ENCODE measurements at places on chromosomes 11 and 22. TPM values are rescaled to one million over a fixed set of nuclear protein-coding genes. Genes with fewer than 3 reads are reported as not detected.

- H3K4me3 ChIP-seq, result no peak overlapping the region
- no peak for DNase-seq
- H3K4me1 ChIP-seq, result no peaks in the 10 kb centered on the region
Observed at GRCh38 chr11:59088162-59088561, 2.1 kb downstream of the GLYATL1B start.

- no peak within 1 kb of the TSS for H3K27ac ChIP-seq
- no peaks in the 10 kb centered on the region for H3K27me3 ChIP-seq
- H3K4me1 ChIP-seq, result no peaks in the 10 kb centered on the region
- H3K36me3 ChIP-seq, result no peaks in the 10 kb centered on the region
Observed at GRCh38 chr11:4368286-4368685, at the start of gene OR52B4. Gene OR52B4 (minus strand): TSS chr11:4368386. CDS start chr11:4368295, 91 bp downstream.

GRCh38 chr11:76200006-76200940 is 6.0 kb downstream of the WNT11 start:
- H3K27ac ChIP-seq, result no peak overlapping the region
- peaks cover under 1% of the 10 kb centered on the region for H3K4me1 ChIP-seq
- H3K4me3 ChIP-seq, result no peak overlapping the region
- peak; percentile 50 for DNase-seq
- H3K27me3 ChIP-seq, result peaks cover 11% of the 10 kb centered on the region

- H3K36me3 ChIP-seq, result no peaks in the 10 kb centered on the region
- H3K27ac ChIP-seq, result no peak overlapping the region
- H3K4me3 ChIP-seq, result no peak overlapping the region
Observed at GRCh38 chr22:49097966-49098365, 729.7 kb downstream of the BRD1 start.

GRCh38 chr22:50665738-50666137 is 6.9 kb upstream of the SHANK3 start:
- no peaks in the 10 kb centered on the region for H3K27me3 ChIP-seq
- DNase-seq, result no peak
- no peaks in the 10 kb centered on the region for H3K4me1 ChIP-seq
- H3K4me3 ChIP-seq, result no peak overlapping the region

GRCh38 chr11:9182180-9182871 is 82.8 kb downstream of the DENND5A start:
- no peak overlapping the region for H3K4me3 ChIP-seq
- no peak overlapping the region for H3K27ac ChIP-seq
- H3K4me1 ChIP-seq, result peaks cover 11% of the 10 kb centered on the region
- peaks cover 79% of the 10 kb centered on the region for H3K36me3 ChIP-seq
- no peak for DNase-seq
- H3K27me3 ChIP-seq, result no peaks in the 10 kb centered on the region

DNA sequence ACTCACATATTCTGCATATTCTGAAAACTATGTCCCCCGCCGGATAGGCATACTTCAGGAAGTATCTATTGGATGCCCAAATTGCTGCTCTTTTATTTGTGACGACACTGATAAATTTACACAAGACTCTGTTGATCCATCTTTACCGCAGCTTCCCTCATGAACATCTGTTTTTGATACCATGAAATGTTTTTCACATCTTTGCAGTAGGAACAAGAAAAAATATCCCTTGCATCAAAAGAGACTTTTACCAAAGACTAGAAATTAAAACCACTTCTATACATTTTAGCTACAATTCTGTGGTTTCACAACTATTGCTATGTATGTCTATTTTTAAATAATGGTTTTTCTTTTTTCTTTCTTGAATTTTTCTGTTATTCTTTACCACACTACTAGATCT is 15.3 kb downstream of the POU2AF2 start:
- H3K4me1 ChIP-seq, result no peaks in the 10 kb centered on the region
- no peak for DNase-seq
- H3K4me3 ChIP-seq, result no peak overlapping the region
- peaks cover 7% of the 10 kb centered on the region for H3K27me3 ChIP-seq
- H3K36me3 ChIP-seq, result no peaks in the 10 kb centered on the region
- no peak overlapping the region for H3K27ac ChIP-seq

DNA sequence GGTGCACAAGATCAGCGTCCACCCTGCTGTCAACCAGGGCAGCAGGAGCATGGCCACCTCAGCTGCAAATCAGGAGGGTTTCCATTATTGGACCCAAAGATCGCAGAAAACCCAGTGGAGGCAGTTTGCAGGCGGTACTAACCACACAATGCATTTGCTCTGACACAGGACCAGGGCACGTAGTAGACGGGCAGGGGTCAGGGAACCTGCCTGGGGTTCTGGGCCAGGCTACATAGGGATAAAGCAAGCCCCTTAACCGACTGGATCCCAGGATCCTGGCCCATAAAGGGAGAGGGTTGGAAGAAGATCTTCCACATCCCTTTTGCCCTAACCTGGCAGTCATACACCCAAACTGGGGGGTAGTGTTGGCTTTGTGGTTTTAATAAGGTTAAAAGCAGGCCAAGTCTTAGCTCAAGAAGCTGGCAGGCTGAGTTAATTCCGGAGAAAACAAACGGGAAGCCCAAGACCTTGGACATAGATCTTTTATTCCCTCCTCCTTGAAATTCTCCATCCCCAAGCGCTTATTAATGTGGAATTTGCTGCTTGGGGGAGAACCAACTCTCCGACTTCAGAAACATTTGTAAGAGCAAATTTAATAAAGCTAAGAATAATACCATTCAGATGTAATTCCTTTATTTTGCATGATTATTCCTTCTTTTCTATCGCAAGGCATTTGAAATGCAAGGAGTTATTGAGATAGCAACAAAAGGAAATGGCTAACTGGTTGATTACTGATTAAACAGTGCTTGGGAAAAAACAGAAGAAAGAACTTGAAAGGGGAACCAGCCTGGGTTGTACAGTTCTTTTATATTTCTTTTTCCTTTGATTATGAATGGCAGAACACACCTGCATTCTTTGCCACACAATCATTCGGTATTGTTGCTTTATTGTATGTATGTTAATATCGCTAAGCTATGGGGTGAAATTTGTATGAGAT is 6.3 kb upstream of the ARHGAP8 start:
- peaks cover 24% of the 10 kb centered on the region for H3K27me3 ChIP-seq
- H3K4me1 ChIP-seq, result no peaks in the 10 kb centered on the region
- H3K27ac ChIP-seq, result no peak overlapping the region
- DNase-seq, result no peak
- H3K36me3 ChIP-seq, result no peaks in the 10 kb centered on the region

DNA sequence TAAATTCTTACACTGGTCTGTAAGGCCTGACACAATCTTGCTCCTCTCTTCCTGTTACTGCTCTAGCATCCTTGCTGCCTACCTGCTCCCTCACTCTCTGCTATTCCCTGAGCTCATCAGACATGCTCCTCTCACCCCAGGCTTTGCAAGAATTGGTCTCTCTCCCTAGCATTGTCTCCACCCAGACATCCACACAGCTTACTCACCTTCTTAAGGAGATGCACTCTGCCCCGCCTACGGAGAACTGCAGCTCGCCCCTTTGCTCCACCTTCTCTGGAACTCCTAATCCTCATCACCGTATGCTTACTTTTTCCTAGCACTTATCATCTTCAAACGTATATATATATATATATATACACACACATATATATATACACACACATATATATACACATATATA is 23.3 kb upstream of the TMPRSS5 start:
- peaks cover 27% of the 10 kb centered on the region for H3K36me3 ChIP-seq
- no peak overlapping the region for H3K4me3 ChIP-seq
- H3K4me1 ChIP-seq, result no peaks in the 10 kb centered on the region
- H3K27me3 ChIP-seq, result no peaks in the 10 kb centered on the region
- DNase-seq, result no peak

- H3K4me3 ChIP-seq, result no peak overlapping the region
- H3K36me3 ChIP-seq, result no peaks in the 10 kb centered on the region
- H3K4me1 ChIP-seq, result peaks cover 18% of the 10 kb centered on the region
Observed at GRCh38 chr11:60872124-60872960, 5.0 kb downstream of the ZP1 start.

DNA sequence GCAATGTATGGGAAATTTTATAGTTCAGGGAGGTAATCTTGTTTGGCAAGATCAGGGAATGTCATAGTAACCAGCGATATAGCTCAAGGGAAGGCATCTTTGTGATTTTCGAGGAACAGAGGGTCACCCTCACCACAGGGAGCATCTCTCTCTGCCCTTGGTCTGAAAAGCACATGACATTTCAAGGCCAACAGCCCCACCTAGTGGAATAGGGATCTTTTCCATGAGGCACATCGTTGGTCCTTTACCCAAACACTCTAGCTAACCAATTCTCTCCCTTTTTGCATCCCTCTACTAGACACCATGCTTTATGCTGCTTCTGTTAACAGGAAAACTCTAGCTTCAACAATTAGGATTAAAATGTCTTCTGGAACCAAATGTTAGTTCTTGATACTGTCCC is 179.0 kb downstream of the GRM5 start:
- no peaks in the 10 kb centered on the region for H3K36me3 ChIP-seq
- H3K4me3 ChIP-seq, result no peak overlapping the region
- no peak for DNase-seq
- no peak overlapping the region for H3K27ac ChIP-seq
- no peaks in the 10 kb centered on the region for H3K4me1 ChIP-seq
- H3K27me3 ChIP-seq, result no peaks in the 10 kb centered on the region

- no peaks in the 10 kb centered on the region for H3K36me3 ChIP-seq
- H3K27me3 ChIP-seq, result no peaks in the 10 kb centered on the region
Observed at GRCh38 chr11:84890676-84891075, 736.5 kb downstream of the DLG2 start.

DNA sequence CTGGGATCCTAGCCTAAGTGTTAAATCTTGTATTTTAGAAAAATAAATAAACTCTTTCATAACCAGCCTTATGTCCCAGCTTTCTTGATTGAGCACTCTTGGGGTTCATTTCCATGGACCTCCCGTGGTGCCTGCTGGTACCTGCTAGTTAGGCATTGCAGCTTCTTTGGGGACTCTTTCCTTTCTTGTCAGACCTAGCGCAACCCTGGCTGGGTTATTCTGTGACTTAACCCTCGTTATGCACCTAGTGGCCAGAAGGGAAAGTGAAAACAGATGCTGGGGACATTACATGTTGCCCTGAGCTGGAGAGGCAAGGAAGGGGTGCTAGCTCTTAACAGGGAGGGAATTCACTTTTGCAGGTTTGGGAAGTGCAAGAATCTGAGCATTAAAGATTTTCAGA is 46.8 kb downstream of the APIP start:
- no peaks in the 10 kb centered on the region for H3K27me3 ChIP-seq
- no peak for DNase-seq
- H3K4me1 ChIP-seq, result no peaks in the 10 kb centered on the region
- no peak overlapping the region for H3K4me3 ChIP-seq
- H3K36me3 ChIP-seq, result no peaks in the 10 kb centered on the region

DNA sequence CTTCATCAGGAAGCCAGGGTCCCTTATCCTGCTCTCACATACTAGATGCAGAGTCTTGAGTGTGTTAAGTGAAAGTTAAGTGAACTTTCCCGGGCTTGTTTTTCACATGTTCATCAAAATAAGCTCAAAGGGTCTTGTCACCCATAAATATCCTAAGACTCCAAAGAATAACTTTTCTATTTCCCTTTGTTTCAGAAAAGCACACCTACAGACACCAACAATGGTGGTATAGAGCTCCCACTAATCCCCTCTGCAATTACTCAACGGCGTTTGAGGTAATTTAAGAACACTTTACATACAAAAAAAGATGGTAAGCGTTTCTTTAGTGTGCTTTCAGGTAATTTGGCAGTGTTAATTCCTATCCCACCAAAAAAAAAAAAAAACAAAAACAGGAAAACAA is 2.5 kb downstream of the PRR14L start:
- H3K27ac ChIP-seq, result no peak overlapping the region
- H3K4me3 ChIP-seq, result no peak overlapping the region
- H3K4me1 ChIP-seq, result peaks cover 27% of the 10 kb centered on the region
- no peaks in the 10 kb centered on the region for H3K36me3 ChIP-seq

DNA sequence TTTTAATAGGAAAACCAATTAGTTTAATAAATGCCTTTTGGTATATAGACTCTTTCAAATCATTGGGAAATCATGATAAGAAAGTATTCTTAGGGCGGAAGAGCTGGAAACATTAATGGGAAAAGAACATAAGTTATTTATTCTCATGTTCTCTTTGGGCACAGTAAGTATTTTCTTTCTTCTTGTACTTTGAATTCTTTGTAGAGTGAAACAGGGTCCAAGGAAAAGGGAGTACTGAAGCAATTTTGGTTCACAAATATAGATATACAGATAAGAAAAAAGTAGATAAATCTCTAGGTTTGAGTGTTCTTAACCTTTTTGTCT is 123.2 kb downstream of the MICAL2 start:
- H3K4me3 ChIP-seq, result no peak overlapping the region
- no peaks in the 10 kb centered on the region for H3K27me3 ChIP-seq
- no peak overlapping the region for H3K27ac ChIP-seq
- H3K36me3 ChIP-seq, result peaks cover 61% of the 10 kb centered on the region
- peaks cover 19% of the 10 kb centered on the region for H3K4me1 ChIP-seq
- no peak for DNase-seq

DNA sequence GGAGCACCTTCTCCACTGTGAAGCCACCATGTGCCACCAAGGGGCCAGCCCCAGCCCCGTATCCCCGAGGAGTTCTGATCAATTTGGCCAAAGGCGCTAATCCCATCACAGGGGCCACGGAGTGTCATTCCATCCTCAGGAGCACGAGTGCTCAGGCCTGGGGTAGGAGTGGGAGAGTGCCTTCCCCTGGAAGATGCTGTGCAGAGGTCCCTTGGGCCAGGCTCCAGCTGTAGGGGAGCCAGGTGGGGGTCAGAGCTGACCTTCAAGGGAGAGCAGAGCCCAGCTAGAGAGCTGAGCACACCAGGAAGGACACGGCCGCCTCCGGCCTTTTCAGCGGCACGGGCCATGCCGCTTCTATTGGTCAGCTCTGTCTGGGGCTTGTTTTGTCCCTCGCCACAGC is 1459.9 kb downstream of the BRD1 start:
- no peak overlapping the region for H3K4me3 ChIP-seq
- H3K27ac ChIP-seq, result no peak overlapping the region
- no peaks in the 10 kb centered on the region for H3K4me1 ChIP-seq
- no peak for DNase-seq
- no peaks in the 10 kb centered on the region for H3K36me3 ChIP-seq

GRCh38 chr11:56916587-56916986 is 72.1 kb upstream of the OR5AK2 start:
- no peaks in the 10 kb centered on the region for H3K27me3 ChIP-seq
- no peak overlapping the region for H3K4me3 ChIP-seq
- H3K36me3 ChIP-seq, result no peaks in the 10 kb centered on the region
- H3K4me1 ChIP-seq, result no peaks in the 10 kb centered on the region
- DNase-seq, result no peak

GRCh38 chr11:114440971-114441763 is 1.9 kb downstream of the REXO2 start:
- H3K36me3 ChIP-seq, result peaks cover 22% of the 10 kb centered on the region
- no peaks in the 10 kb centered on the region for H3K27me3 ChIP-seq
- peaks cover 6% of the 10 kb centered on the region for H3K4me1 ChIP-seq
- no peak overlapping the region for H3K27ac ChIP-seq
- H3K4me3 ChIP-seq, result peak overlapping the region; percentile 89

- H3K27me3 ChIP-seq, result no peaks in the 10 kb centered on the region
- no peaks in the 10 kb centered on the region for H3K36me3 ChIP-seq
- no peak overlapping the region for H3K27ac ChIP-seq
- H3K4me3 ChIP-seq, result no peak overlapping the region
Observed at GRCh38 chr11:77154381-77155081, 26.5 kb downstream of the MYO7A start.

- no peaks in the 10 kb centered on the region for H3K4me1 ChIP-seq
- H3K36me3 ChIP-seq, result peaks cover 16% of the 10 kb centered on the region
- H3K27ac ChIP-seq, result no peak overlapping the region
- no peak overlapping the region for H3K4me3 ChIP-seq
Observed at GRCh38 chr22:19196841-19197612, 18.5 kb upstream of the SLC25A1 start.

DRD4 gene
- not detected for total RNA-seq

ZBED4 gene
- 7.4 TPM for total RNA-seq

C11orf52 gene
- total RNA-seq, result 5.0 TPM

SLC22A25 gene
- not detected for total RNA-seq

NPAS4 gene
- not detected for total RNA-seq

TEF gene
- 22.1 TPM for total RNA-seq

MCHR1 gene
- not detected for total RNA-seq

PKP3 gene
- total RNA-seq, result 1.7 TPM

SCGB1C1 gene
- not detected for total RNA-seq

LRRC4C gene
- 0.67 TPM for total RNA-seq

TMEM191C gene
- 0.72 TPM for total RNA-seq

KIF18A gene
- total RNA-seq, result not detected

HDAC10 gene
- total RNA-seq, result 10.9 TPM

Data from heart left ventricle (tissue), 16 donors.